Frontal cortex (tissue), 4 donors: ENCODE measurements at places on chromosomes 11 and 22. TPM values are rescaled to one million over a fixed set of nuclear protein-coding genes. Genes with fewer than 3 reads are reported as not detected.

DNA sequence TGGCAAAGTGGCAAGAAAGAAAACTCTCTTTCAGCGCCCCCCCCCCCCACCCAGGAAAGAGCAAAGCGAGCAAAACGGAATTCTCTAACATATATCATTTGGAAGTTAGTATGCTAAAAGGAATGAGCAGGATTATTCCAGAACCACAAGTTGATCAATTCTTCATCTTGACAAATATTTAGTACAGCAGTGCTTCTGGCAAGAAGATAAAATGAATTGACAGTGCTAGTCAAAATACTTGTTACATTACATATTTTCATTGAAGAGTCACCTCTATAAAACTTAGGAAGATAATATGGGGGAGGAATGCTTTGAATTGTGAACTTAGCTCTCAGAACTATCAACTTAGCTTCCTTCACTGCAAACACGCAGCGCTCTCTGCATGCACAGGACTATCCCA lies 377.4 kb downstream of the DYNC2H1 start:
- no peak for DNase-seq

The CRYBB3 gene
- total RNA-seq, result not detected

The SESN3 gene
- 62.4 TPM for total RNA-seq

- no peak for DNase-seq
Observed at GRCh38 chr11:100756559-100756958, 69.5 kb downstream of the ARHGAP42 start.

- DNase-seq, result no peak
Observed at GRCh38 chr22:33880986-33881385, 39.3 kb downstream of the LARGE1 start.

- no peak for DNase-seq
Observed at GRCh38 chr11:86464509-86465221, 90.0 kb downstream of the CCDC81 start.

GRCh38 chr22:28188178-28188879 lies 269.3 kb upstream of the PITPNB start:
- DNase-seq, result no peak

DNA sequence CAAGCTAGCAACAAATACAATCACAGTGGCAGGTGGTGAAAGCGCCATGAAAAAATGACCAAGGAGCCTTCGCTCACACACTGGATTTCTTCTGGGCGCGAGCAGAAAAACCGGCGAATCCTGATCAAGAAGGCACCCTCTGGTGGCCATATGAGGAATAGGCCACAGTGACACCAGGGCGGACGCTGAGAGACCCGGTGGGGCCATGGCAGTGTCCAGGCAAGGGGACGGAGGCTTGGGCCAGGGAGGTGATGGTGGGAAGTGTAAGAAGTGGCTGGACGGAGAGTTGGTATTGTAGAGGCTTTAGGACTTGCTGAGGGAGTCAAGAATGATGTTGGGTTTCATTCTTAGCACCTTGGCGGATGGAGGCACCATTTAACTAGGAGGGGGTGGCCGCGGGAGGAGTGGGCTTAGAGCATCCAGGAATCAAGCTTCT lies 16.9 kb upstream of the RAC2 start:
- no peak for DNase-seq

DNA sequence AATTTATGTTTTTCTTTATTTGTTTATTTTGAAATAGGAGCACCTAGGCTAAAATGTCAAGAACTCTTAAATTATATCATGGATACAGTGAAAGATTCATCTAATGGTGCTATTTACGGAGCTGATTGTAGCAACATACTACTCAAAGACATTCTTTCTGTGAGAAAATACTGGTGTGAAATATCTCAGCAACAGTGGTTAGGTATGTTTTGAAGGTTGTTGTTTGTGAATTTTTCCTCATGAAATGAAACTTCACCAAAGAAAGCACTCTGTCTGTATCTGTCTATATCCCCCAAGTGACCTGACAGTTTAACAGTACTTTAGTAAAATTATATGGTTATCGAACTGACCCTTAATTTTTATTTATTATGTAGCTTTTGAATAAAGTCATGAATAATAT lies 12.8 kb downstream of the ATM start:
- no peak for DNase-seq
